Fibroblast of the aortic adventitia (primary cell): ENCODE measurements at places on chromosomes 13 and 19.

- no peak for DNase-seq
These were observed 444.9 kb downstream of the PCDH20 start for GRCh38 chr13:60970736-60971135.

DNA sequence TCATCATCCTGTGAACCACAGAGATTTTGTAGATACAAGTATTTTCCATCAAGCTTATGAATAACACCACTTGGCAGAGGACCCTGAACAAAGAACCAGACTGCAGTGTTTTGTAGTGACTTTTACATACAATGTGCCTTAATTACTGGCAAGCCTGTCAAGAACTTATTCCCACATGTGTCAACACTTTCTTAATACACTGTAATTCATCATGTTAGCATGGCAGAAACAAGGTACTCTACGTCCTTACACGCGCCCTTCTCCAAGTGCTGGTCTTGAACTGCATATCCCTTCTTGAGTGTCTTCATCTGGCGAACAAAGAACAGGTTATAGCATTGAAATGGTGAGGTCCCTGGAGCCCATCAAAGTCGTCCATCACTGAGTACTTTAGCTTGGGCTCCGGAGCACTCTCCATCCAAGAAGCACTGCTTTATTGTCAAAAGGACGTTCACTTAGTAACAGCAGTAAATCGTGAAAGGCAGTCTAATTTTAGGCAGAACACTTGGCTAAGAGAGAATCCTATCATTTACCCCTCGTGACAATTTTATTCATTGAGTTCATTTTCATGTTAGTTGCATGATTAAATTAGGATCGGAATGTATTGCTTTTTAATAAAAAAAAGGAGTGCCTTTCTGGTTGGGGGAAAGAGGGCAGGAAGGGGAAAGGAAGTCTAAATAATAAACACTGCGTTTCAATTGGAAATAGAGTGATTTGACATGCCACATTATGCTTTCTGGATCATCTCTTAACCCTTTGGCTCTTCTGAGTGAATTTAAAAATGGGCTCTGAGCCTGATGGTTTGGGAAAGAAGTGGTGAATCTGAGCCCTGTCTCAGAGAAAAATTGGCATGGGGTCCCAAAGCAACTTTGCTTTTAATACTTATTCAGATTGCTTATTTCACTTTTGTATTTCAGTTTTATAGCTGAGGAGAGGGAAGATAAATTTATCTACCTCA, 376.1 kb downstream of the DLEU7 start:
- DNase-seq = peak; percentile 42

DNA sequence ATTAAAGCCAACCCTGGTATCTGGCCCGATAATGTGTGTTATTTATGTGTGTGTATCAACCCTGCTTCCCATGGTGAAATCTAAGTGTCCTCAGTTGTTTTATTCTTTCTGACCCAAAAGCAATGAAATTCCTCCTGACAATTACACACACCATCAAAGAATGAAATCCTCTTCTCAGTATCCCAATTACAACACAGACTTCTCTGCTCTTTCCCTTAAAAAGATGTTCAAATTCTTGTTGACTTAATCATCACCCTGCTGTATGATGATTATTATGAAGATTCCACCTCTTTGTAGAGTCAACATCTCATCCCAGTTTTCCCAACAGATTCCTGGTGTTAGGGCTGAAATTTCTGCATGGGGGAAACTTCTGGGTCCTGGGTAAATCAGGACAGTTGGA, 8.9 kb upstream of the TRPC4 start:
- DNase-seq = no peak

DNA sequence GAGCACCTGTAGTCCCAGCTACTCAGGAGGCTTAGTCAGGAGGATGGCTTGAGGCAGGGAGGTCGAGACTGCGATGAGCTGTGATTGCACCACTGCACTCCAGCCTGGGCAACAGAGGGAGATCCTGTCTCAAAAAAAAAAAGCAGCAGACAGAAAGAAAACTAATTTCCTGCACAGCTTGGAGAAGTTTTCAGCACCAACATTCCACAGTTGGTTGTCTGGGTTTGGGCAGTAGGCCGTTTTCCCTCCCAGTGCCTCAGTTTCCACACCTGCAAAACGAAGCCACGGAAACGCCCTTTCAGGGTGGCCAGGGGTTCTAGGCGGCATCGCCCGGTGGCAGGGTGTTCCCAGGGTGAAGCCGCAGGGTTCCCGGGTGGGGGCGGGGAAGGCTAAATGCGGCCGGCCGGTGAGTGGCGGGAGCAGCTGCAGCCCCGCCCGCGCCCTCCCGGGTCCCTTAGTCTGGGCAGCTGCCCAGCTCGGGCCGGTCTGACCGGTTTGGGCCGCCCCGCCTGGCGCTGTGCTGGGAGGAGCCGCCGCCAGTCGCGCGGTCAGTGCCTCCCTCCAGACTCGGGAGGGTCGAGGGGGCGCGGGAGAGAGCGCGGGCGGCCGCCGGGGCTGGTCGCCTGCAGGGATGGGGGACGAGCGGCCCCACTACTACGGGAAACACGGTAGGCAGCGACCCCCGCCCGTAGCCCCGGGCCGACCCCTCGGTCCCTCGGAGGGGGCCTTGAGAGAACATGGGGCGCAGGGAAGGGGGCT, at the start of gene SLC44A2:
Gene SLC44A2 (plus strand): TSS at position 551 of the 759 bp plus-strand sequence. CDS start 81 bp downstream, at position 632.
- DNase-seq = peak; percentile 51

- no peak for DNase-seq
These were observed 6.2 kb upstream of the PTBP1 start for GRCh38 chr19:791007-791566.

DNA sequence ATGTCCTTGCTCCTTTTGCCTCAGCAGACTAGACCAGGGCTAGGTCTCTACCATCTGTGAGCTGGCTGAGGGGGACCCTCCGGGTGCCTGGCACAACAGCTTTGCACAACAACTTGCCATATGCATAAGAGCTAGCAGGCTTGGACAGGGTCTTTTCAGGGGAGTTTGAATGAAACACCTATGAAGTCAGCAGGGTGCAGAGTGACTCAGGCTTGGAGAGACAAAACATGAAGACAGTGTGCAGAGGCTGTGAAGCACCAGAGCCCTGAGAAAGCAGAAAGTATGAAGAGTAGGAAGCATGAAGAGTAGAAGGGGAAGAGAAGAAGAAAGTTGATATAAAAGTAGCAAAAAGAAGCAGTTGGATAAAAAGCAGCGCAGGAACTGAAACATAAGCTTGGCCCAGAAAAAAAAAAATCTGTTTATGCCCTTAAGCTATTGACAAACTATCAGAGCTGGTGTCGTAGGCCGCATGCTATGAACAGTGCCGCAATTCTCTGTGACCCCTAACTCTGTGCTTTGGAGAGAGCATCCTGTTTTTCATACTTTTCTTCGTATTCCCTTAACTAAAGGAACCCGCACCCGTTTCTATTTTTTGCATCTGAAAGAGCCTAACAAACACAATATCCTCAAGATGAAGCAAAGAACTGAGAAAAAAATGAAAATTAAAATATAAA, 52.7 kb upstream of the FAM216B start:
- DNase-seq = no peak

GRCh38 chr13:23789576-23790346, 99.4 kb downstream of the MIPEP start:
- DNase-seq = peak; percentile 20
